ENCODE measurements at places on chromosomes 16 and 17.

GRCh38 chr17:70181376-70181775, 12.0 kb downstream of the KCNJ2 start:
- no peak for DNase-seq

GRCh38 chr17:18257982-18258355, 569 bp downstream of the FLII start:
- DNase-seq = peak; percentile 16

- no peak for DNase-seq
Observed at GRCh38 chr16:27088216-27088615, 21.5 kb downstream of the C16orf82 start.

DNA sequence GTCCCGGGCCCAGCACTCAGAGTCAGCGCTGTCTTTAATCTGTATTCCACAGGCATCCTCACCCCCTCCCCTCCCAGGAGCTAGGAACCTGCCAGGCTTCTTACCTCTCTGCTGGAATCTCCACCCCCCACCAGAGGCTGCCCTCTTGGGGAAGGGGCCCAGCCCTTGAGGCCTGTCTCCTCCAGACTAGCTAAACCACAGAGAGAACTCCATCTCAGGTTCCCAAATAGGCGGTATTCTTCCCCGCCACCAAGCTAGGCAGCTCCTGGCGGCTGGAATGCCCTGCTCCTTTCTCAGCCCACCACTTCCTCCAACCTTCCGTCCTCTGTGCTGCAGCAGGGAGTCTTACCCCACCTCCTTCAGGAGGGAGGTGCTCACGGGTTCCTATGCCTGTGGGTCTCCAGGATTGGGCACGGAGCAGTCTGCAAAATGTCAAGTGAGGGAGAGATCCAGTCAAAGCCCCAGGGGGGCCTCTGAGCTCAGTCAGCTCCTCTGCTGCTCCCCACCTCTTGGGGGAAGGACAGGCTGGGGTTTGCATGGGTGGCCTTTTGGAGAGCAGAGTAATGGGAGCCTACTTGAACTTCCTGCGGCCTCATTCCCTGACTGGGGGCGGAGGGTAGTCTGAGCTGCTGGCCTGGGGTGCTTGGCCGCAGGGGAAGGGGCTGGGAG, 55.7 kb downstream of the SREBF1 start:
- DNase-seq = no peak
